ENCODE measurements at places on chromosomes 2 and 18.

GRCh38 chr18:11487390-11487789 is 122.0 kb upstream of the SLC35G4 start:
- no peak for DNase-seq

DNA sequence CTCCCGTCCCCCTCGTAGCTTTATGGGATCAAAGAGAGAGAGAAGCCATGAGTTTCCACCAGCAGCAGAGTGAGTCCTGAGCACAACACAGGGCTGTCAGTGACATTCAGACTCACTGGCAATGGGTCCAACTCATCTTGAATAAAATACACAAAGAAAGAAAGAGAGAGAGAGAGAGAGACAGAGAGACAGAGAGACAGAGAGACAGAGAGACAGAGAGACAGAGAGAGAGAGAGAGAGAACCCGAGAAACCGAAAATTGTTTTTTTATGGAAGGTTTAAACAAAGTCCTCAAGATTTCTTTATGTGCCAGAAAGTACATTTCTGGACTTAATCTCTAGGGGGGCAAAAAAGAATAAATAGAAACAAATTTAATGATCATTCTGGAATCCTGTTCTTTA is 11.5 kb upstream of the BCL2 start:
- DNase-seq, result no peak

- no peak for DNase-seq
Measured at GRCh38 chr2:109089602-109090300, 39.3 kb upstream of the SH3RF3 start.

- DNase-seq, result no peak
Measured at GRCh38 chr2:85458601-85459563, 40.4 kb downstream of the SH2D6 start.

- DNase-seq, result no peak
Measured at GRCh38 chr2:196168181-196168580, 3.2 kb downstream of the STK17B start.

- no peak for DNase-seq
Measured at GRCh38 chr2:60641811-60642788, 88.6 kb upstream of the BCL11A start.

- no peak for DNase-seq
Measured at GRCh38 chr2:229202646-229203045, 68.4 kb downstream of the PID1 start.

DNA sequence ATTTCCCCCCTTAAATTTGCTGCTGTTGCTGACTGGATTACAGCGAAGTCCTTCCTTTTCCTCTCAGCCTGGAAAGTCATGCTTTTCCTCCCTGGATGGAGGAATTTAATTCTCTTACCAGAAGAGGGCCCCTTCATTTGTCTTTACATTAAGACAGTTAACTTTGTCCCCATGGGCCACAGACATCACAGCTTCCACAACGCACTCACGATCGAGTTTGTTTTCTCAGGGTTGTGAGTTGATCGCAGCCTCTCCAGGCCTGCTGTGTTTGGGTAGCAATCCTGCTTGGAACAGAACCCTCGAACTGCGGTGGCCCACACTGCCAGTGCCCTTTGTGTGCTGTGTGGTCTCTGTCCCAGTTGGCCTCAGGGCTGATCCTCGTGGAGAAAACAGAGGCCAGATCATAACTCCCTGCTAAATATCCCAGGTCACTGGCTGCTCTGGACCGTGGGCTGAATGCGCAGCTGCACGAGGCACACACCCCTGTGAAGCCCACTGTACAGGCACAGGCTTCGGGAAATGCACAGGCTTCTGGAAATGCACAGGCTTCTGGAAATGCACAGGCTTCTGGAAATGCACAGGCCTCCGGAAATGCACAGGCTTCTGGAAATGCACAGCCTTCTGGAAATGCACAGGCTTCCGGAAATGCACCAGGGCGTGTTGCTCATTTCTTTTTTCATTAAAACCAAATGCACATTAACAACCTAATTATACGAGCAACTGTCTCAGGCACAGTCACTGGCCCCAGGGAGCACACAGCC is 2.2 kb upstream of the PDIA6 start:
- DNase-seq, result no peak

DNA sequence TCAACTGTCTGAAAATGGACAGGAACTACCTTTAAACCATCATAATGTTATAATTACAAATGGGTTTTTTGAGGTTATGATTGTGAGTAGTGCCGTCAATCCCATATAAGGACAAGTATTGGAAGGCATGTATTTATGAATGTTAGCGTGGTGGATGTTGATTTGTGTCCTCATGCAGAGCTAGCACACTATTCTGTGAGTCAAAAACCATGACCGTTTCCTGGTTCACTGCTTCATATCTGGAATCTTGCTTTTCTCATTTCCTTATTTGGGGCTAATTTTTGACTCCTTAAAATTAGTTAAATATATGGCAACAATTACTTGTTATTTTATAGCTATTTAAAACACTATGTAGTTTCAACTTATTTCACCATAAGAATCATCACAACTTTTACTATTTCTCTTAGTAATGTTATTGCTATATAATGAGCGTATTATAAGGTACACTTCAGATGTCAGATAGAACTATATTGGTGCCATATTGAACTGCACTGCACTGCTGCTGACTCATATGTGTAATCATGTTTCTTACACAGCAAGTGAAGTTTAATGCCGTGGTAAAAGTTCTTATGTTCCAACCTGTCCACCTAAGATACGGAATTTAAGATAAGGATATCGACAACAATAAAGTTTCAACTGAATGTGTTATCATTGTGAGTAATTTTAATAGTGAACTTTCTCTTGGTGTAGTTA is 192.8 kb downstream of the PTGR3 start:
- DNase-seq, result no peak

GRCh38 chr2:127381762-127382161 is 6.0 kb downstream of the MAP3K2 start:
- no peak for DNase-seq

DNA sequence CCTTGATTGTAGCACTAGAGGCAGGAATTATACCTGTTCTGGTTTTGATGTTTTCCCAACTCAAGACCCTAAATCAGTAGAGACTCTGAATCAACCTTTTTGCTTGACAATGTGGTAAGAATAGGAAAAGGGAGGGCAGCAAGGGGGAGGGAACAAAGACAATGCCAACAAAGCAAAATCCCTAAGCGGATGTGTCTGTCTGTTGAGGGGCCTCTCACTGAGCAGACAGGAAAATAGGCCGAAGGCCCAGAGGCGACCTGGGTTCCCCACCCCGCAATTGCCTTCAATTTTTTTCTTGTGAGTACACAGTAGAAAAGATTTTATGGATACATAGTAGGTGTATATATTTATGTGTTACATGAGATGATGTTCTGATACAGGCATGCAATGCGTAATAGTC is 75.6 kb downstream of the MAP4K4 start:
- no peak for DNase-seq

GRCh38 chr2:109613081-109613921 is 465 bp downstream of the SEPTIN10 start:
- DNase-seq, result no peak
